ENCODE measurements at places on chromosomes 5 and 9. TPM values are rescaled to one million over a fixed set of nuclear protein-coding genes. Genes with fewer than 3 reads are reported as not detected.

- DNase-seq, result no peak
Observed at GRCh38 chr5:34005681-34006080, 2.2 kb downstream of the AMACR start.

GRCh38 chr9:27425827-27426510 lies 98.1 kb upstream of the IFNK start:
- DNase-seq, result no peak

Gene ZNF462
- 28.5 TPM for total RNA-seq

Gene DNM1
- total RNA-seq, result 50.4 TPM

DNA sequence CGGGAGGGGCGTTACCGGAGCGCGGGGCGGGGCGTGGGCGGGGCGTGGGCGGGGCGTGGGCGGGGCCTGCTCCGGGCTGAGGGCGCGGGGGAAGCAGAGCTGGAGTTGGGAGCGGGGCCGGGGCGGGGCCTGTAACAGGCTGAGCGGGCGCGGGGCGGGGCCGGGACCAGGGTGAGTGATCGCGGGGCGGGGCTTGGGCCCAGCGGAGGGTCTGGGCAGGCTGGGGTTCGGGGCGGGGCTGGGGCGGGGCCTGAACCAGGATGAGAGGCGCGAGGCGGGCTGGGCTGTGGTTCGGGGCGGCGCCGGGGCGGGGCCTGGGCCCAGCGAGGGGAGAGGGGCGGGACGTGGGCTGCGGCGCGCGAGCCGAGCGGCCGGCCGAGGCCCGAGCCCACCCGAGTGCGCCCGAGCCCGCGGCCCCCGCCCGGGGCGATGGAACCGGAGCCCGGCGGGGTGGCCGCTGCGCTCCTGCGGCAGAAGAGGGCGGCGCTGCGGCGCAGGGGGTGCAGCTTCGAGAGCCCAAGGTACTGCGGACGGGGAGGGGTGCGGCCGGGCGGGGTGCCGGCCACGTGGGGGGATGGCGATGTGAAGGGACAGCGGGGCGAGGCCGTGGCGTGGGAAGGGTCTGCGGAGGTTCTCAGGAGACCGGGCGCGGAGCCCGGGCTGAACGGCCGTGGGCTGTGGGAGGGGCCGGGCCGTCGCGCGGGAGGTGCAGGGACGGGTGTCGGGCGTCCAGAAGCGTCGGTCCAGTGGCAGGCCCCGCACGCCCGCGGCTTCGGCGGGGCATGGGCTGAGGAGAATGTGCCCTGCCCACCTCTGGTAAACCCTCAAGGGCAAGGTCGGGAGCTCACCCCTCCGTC lies 39.5 kb upstream of the GARNL3 start:
- DNase-seq, result peak; percentile 99

DNA sequence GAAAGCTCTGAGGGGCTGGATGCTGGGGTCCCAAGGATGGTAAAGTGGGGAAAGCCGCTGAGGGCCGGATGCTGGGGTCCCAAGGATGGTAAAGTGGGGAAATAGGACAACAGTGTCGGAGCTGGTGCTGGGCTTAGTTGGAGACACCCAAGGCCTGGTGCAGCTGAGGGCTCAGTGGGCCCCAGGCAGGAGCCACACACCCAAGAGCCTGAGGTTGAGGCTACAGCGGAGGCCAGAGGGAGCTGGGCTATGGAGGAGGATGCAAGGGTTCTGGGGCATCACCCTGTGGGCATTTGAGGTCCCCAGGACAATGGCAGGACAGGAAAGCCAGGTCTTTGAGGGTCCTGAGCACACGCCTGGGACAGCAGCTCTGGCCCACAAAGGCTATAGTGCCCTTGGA lies 19.1 kb upstream of the SLC9A3 start:
- DNase-seq, result no peak

Gene PCAT7
- total RNA-seq, result not detected

GRCh38 chr5:179668391-179668790 lies 12.4 kb downstream of the CBY3 start:
- DNase-seq, result no peak

- DNase-seq, result no peak
Observed at GRCh38 chr9:24073007-24073592, 247.1 kb upstream of the ELAVL2 start.

DNA sequence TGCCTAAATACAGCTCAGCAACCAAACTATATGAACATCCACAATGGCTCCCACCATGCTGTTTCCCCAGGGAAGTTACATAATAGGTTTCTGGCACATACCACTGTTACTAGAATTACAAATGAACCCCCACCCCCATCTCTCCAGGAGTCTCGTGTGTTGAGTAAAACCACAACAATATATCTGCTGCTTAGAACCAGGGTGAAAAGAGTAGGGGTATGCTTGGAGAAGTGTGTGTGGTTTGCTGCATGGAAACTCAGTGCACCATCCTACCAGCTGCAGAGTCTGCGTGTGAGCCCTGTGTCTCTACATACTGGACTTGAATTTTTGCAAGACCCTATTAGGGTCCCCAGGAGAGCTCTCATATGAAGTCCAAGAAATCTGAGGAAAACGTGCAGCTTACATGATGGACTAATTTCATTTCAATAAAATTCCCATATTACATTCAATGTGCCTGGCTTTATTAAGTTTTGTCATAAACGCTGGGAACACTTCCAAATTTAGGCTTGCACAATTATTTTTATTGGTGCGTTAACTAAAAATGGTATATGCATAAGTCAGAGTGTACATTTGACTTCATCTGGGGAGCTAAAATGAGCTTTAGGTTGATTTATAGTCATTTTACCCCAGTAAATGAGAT lies 104.5 kb upstream of the NFIB start:
- no peak for DNase-seq

DNA sequence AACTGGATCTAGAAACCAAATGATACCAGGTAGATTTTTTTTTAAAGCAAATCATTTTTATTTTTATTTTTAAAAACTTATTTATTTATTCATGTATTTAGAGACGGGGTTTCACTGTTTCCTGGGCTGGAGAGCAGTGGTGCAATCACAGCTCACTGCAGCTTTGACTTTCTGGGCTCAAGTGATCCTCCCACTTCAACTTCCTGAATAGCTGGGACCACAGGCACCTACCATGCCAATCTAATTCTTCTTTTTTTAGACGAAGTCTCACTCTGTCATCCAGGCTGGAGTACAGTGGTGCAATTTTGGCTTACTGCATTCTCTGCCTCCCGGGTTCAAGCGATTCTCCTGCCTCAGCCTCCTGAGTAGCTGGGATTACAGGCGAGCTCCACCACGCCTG lies 41.3 kb upstream of the CDK20 start:
- no peak for DNase-seq

DNA sequence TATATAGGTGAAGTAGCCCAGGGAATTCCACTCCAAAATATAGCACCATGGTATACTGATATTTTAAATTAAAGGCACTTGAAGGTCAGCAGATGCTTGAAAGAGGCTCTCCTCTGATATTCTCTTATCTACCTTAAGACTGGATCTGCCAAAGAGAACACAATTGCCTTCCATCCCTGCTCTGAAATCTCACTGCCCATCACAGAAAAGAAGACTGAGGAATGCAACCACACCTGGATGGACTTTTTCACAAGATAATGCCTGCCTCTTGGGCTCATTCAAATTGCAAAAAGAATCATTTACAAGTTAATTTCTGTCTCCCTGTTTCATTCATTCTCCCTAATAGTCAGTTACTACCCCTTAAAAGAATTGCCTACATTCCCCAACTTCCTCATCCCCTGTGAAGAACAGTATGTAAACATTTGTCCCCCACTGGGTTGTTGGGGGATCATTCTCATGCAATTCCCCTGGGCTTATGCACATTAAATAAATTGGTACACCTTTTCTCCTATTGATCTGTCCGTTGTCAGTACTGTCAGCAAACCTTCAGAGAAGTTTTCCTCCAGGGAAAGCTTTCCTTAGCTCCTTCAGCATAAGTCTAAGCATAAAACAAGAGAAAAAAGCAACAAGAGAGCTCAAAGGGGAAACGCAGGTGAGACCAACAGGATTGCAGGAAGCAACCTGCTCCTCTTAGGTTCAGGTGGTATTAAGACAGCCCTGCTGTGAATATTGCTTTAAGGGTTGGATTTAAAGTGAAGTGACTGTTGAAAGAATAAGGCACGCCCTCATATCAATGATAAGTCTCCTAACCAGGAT lies 171.4 kb upstream of the SLC30A5 start:
- DNase-seq, result no peak

Gene ESM1
- not detected for total RNA-seq

GRCh38 chr5:102958481-102959011 lies 161.4 kb downstream of the GIN1 start:
- no peak for DNase-seq

GRCh38 chr9:98933185-98933584 lies 10.5 kb upstream of the COL15A1 start:
- DNase-seq, result no peak

Gene FBXO4
- total RNA-seq, result 17.0 TPM

Gene FGF18
- 6.6 TPM for total RNA-seq

Gene ADRA1B
- total RNA-seq, result 5.7 TPM

GRCh38 chr5:84718377-84718776 lies 333.7 kb upstream of the EDIL3 start:
- no peak for DNase-seq

DNA sequence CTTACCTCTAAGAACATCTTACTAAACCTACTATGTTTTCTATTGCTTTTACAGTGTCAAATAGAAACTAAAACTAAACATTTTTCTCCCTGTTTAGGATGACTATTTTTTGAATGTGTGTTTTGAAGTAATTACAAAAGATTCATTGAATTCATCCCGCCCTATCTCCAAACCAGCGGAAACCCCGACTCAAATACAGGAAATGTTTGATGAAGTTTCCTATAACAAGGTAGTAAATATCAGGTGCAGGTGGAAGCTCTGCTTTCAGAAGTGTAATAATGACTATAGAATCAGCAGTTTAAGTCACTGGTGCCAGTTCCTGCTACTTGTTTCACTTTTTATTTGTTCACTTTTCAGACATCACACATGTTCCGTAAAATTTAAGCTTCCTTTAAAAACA lies 20.0 kb downstream of the ERAP2 start:
- no peak for DNase-seq

Gene NRARP
- total RNA-seq, result 4.2 TPM

- DNase-seq, result no peak
Observed at GRCh38 chr9:127791085-127791484, 5.3 kb downstream of the CDK9 start.

GRCh38 chr5:91638010-91638409 lies 254.9 kb upstream of the ARRDC3 start:
- no peak for DNase-seq

Gene NSMF
- 274 TPM for total RNA-seq

Gene SPINK6
- not detected for total RNA-seq

- no peak for DNase-seq
Observed at GRCh38 chr5:76406673-76407072, 3.6 kb downstream of the IQGAP2 start.

DNA sequence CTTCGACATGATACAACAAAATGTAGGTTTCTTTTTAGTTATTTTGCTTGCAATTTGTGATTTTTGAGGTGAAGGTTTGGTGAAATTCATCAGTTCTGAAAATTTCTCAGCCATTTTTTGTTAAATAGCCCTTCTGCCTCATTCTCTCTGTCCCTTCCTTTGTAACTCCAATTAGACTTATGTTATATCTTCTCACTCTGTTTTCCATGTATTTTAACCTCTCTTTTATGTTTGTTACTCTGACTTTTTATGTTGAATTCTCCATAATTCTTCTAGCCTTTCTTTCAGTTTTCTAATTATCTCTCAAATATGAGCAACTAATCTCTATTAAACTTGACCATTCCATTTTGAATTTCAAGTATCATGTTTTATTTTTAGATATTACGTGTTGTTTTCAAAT lies 172.2 kb upstream of the VCAN start:
- no peak for DNase-seq

DNA sequence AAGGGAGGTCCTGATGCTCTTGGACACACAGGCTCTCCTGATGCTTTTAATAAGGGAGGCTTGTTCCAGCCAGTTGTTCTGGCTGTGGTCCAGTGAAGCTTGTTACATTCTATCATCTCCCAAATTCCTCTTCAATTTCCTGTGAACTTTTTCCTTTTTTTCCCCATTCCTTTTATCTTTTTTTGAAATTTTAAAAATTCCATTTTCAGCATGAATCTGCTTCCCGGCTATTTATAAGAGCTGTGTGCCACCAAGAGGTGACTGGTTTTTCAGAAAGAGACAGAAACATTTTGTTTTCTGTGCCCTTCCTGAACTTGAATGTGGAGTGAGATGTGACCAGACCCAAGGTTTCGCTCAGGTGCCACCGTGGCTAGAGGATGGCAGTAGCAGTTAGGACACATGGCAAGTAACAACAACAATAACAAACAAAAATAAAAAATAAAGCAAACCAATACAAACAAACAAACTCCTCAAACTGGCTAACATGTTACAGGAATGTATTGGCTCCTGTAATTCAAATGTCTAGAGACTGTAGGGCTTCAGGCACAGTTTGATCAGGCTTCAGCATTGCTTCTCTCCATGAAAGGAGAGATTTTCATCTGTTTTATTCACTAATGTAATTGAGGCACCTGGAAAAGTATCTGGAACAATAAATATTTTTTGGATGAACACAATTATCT lies 121.1 kb downstream of the BOD1 start:
- no peak for DNase-seq

Gene NUTM2F
- not detected for total RNA-seq

GRCh38 chr9:125890826-125891225 lies 143.7 kb downstream of the PBX3 start:
- DNase-seq, result no peak

GRCh38 chr5:146334074-146334533 lies 4.5 kb upstream of the POU4F3 start:
- DNase-seq, result no peak

- DNase-seq, result no peak
Observed at GRCh38 chr5:112077180-112077579, 320.2 kb upstream of the NREP start.

Gene TLR4
- 14.0 TPM for total RNA-seq

- DNase-seq, result no peak
Observed at GRCh38 chr9:99058964-99059921, 45.7 kb upstream of the TGFBR1 start.

- no peak for DNase-seq
Observed at GRCh38 chr5:52910071-52910470, 79.1 kb upstream of the ITGA2 start.

DNA sequence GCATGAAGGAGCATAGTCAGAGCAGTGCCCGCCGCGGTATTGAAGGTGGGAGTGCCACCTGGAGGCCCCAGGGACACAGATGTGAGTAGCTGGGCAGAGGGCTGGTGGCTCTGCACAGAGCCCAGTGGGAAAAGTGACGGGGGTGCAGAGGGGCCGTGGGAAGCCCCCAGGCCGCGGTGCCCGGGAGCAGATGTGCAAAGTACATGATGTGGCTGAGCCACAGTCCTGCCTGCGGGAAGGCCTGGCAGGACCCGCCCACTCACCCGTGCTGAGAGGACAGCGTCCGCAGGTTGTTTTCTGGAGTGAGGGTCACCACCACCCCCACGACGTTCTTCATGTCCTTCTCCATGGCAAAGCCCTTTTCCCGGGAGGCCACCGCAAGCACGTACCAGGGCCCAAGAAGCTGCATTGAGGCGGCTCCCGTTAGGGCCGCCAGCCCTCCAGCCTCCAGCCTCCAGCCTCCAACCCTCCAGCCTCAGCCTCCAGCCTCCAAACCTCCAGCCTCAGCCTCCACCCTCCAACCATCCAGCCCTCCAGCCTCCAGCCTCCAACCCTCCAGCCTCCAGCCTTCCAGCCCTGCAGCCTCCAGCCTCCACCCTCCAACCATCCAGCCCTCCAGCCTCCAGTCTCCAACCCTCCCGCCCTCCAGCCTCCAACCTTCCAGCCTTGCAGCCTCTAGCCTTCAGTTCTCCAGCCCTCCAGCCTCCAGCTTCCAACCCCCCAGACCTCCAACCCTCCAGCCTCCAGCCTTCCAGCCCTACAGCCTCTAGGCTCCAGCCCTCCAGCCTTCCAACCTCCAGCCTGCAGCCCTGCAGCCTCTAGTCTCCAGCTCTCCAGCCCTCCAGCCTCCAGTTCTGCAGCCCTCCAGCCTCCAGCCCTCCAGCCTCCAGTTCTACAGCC lies 914 bp downstream of the LCN6 start:
- DNase-seq, result no peak

- no peak for DNase-seq
Observed at GRCh38 chr5:107805166-107805565, 134.4 kb upstream of the EFNA5 start.
